ENCODE measurements at places on chromosomes 3 and 15.

DNA sequence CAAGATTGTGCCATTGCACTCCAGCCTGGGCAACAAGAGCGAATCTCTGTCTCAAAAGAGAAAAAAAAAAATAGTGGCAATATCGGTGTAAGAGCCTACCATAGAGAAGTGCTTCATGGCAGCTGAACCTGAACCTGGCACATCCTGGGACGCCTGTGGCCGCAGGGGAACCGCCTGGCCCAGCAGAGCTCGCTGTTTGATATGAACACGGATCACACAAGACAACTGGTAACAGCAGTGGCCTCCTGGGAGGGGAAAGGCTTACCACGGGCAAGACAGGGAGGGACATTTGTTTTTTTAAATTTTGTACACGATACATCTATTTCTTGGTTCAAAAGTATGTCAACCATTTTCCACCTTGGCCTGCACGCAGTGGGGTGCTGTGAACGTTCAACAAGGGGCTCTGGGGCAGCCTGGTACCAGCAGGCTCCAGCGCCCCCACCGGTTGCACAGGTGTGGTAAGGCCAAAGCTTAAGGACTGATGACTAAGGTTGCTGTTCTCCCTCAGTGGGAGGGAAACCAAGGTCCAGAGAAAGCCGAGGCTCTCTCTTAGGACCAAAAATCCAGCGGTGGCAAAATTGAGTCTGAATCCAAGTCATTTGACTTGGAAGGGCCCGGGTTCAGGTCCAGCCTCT is 21.7 kb upstream of the EPHB3 start:
- no peak for DNase-seq

- DNase-seq, result no peak
These were observed 6.1 kb upstream of the DUSP7 start for GRCh38 chr3:52062505-52062904.

GRCh38 chr3:13539292-13539638 is 9.7 kb upstream of the FBLN2 start:
- no peak for DNase-seq

DNA sequence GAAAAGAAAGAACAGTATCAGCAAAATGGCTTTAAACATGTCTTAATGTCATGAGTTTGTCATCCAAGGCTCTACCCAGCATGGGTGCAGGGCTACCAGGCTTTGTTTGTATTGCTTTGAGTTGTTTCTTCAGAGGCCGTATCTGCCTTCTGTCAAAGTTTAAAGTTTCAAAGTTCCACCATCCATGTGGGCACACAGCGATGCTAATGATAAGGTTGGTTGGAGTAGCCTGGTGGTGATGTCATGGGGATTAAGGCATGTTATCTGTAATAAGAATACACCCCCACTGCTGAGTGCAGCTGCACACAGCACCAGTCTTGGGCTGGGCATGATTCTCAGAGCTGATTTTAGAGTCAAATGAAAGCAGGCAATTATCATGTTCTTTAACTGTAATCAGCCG is 72.0 kb upstream of the LRTM1 start:
- no peak for DNase-seq

GRCh38 chr15:54559405-54560069 is 581.3 kb downstream of the UNC13C start:
- DNase-seq, result no peak

DNA sequence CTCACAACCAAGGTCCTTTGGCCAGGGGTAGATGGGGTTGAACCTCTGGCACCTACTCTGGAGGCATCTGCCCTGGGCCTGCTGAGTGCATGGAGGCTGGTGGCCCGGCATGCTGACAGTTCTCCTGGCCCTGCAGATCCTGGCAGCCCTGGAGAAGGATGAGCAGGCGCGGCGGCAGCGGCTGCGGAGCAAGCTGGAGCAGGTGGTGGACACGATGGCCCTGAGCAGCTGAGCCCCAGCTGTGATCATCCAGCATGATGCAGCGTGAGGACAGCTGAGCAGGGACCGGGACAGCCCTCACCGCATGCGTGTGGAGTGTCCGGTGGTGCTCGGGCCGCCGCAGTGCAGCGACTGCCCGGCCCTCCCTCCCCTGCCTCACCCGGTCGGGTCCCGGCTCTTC is 50.9 kb downstream of the PLXNA1 start:
- DNase-seq, result no peak

DNA sequence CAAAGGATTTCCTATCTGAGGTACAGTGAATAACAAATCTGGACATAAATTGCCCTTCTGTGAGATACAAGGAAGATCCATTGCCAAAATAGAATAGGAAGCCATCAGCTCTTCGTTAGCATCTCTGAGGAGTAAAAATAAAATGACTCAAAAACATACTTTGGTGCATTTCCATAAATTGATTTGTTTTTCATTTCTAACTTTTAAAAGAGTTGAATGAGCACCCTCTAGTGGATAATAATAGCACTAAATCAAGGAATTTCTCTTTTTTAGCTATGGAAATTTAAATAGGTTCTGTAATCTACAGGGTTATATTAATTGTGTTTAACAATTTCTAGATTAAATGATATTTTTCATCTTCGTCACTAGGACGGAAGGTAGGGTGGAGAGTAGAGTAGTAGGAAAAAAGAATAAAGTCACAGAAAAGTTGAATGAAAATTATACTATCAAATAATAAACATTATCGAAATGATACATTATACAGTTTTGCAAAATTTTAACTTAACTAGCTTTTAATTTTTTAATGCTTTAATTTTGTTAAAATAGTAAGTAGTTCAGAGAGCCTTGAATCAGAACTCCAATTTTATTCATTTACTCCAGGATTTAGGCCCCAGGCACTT is 6.4 kb downstream of the NSUN3 start:
- DNase-seq, result peak; percentile 18

GRCh38 chr3:14297305-14297704 is 105.1 kb upstream of the SLC6A6 start:
- DNase-seq, result no peak

DNA sequence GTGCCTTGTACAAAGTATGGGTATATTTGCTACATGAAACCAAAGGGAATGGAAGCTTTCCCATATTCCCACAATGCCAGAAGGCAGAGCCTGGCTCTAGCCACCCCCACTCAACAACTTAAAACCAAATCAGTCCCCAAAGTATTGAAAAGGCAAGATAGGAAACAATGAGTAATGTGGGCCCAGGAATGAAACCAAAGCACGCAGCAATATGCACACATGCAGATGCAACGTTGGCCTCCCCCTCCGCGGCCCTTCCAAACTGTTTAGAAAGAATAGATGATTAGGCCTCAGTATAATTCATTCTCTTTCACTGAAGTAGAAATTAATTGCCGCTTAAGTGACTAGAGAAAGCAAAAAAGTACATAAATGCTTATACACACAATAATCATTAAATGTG is 59.1 kb downstream of the THRB start:
- no peak for DNase-seq

- DNase-seq, result no peak
These were observed 102.5 kb upstream of the MME start for GRCh38 chr3:154977666-154978065.

DNA sequence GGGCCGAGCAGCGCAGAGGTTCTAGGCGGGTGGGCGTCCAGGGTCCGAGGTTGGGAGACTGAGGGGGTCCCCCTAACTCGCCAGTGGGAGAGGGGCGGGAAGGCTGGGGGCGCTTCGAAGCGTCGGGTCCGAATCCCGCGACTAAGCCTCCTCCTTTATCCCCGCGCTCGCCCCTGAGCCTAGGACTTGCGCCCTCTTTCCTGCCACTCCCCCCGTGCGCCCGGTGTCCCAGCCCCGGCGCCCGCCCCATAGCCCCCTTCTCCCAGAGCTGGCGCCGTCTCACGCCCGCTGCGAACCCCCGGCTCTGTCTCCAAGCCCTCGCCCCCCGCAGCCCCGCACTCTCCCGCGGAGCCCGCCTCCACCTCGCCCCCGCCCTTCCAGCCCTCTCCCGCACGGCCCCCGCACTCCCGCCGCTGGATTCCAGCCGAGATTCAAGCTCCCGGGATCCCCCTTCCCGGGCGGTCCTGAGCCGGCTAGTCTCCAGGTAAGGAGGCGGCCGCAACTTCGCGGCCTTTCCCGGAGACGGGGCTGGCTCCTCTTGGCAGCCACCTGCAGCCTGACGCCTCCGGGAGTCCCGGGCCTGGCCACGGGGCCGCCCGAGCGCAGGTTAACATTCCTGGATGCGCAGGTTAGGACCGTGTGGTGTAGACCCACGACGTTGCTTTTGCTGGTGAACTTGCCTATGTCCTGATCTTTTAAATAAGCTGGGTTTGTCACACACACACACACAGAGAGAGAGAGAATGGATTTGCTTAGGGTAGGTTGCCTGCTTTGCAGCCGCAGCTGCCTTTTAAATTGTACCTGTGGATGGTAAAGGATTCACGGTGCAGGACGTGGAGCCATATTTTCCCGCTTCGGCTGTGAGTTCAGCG is 563 bp downstream of the PXYLP1 start:
- DNase-seq, result peak; percentile 23

- peak; percentile 81 for DNase-seq
These were observed 626 bp downstream of the SEC62 start for GRCh38 chr3:169966951-169967915.

- no peak for DNase-seq
These were observed 225.1 kb downstream of the SNRPN start for GRCh38 chr15:25179673-25180511.

DNA sequence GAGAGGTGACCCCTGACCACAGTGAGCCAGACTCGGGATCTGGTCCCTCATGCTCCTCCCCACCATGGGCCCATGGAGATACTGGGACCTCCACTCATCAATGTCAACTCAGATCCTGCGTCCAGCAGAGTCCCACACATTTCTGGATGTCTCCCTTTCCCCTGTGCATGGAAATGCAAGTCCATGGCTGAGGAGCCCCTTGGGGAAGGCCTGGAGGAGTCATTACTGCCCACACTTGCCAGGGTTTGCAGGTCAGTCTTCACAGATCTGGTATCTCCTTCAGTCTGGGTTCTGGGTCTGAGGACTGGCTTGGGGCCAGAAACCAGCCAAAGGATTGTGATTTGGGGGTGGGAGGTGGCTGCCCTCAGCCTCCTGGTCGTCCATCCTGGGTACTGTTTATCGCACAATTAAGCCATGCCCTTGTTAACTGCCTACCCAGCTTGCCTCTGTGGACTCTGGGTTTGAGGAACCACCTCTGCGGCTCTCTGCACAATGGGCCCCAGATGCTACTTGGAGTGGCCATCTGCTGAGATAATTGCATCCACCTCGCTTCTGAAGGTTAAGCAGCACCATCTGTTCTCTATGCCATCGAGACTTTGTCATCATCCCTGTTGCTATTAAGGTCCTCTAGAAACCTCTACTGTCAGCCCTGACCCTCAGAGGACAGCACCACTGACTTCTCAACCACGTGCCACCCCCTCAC is 49.9 kb upstream of the KLF13 start:
- no peak for DNase-seq

DNA sequence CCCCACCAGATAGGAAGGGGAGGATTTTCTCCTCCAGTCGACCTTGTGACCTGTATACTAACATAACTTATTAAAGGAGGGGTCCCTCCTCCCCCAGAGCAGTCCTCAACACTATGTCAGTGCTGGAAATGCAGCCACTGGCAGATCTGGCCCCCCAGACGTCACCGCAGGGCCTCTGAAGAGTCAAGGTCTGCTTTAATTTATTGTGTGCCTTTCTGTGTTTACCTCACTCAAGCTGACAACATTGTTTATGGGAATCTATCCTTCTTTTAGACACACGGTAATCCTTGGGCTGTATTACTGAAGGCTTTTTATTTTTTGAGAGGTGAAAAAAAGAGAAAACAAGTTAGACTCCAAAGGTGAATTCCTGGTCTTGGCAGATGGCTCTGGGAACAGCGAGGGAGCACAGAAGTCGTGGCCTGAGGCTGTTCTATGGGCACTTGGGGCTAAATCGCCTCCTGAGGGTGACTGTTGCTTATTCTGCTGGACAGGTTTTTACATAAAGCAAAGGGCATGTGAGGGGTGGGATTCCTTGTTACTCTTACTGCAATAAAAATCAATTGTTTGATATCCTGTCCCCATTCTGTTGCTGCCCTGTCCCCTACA is 13.5 kb upstream of the NR2C2 start:
- no peak for DNase-seq

DNA sequence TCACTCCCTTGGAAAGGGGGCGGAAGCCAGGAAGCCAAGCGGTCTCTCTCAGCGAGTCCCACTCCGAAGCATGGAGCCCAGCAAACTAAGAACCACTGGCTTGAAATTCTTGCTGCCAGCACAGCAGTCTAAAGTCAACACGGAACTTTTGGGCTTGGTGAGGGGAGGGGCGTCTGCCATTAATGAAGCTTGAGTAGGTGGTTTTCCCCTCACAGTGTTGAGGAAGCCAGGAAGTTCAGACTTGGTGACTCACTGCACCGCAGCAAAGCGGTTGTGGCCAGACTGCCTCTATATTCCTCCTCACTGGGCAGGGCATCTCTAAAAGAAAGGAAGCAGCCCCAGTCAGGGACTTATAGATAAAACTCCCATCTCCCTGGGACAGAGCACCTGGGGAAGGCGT is 665.4 kb upstream of the CBLB start:
- no peak for DNase-seq

GRCh38 chr3:335240-335639 is 138.7 kb downstream of the CHL1 start:
- DNase-seq, result no peak

DNA sequence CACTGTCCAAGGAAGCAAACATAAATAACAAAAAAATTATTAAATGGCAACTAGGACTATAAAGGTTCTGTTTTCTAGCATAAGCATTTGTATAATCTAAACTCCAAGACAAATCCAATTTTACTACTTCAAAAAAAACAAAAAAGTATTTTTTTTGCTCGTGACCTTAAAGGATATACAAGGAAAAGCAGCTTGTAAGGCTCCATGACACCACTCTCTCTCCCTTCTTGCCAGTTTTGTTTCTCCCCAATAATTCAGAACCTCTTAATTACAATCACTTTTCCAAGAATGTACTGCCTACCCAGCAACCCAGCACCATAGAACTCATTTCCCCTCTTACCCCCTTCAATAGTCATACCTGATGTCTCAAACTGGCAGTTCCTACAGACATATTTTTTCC is 496.2 kb downstream of the GRM7 start:
- no peak for DNase-seq

- no peak for DNase-seq
These were observed 215.6 kb upstream of the RBMS3 start for GRCh38 chr3:29065211-29065785.

GRCh38 chr3:58325525-58325992 is 7.1 kb upstream of the PXK start:
- DNase-seq, result no peak

DNA sequence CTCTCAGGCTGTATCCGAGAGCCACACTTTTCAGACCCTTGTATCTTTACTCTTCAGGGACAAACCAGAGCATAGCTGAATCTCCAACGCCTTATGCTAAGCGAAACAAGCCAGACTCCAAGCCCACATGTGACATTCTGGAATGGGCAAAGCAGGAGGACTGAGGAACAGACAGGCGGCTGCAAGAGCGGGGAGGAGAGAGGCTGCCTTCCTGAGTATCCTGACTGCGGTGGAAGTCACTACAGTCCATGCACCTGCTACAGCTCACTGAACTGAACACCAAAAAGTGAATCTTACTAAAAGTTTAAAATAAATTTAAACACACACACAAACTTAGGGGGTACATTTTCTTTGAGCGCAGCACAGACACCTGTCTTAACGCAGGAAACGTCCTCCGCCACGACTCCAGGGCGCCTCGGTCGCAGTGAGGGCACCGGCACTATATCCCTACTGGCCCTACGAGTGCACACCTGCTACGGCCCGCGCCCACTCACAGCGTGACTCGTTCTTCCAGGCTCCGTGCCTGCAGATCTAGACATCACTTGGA is 1.4 kb downstream of the CYFIP1 start:
- DNase-seq, result no peak

GRCh38 chr15:43103907-43104306 is 1.9 kb downstream of the UBR1 start:
- no peak for DNase-seq
